ENCODE measurements at places on chromosomes 1 and 21.
A peak's percentile ranks its signal among the peaks of the same experiment; 100 is the strongest.

DNA sequence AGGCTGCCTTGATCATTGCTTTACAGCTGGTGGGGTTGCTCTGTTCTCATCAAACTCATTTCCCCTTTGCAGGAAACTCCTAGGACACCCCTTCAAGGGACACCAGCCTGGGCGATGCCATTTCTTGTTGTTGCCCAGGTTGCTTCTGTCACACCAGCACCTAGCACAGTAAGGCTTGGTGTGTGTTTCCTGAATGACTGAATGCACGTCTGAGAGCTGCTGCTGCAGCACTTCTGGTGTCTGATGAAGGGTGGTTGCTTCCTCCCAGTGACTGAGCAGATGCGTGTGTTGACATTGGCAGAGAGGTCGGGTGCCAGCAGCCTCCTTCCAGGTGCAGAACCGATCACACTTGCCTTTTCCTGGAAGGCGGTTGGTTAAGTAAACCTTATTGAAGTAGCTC, 477.4 kb downstream of the CAMTA1 start:
- no peak for DNase-seq

GRCh38 chr1:93847811-93848288, 31.2 kb downstream of the DNTTIP2 start:
- peak; percentile 71 for DNase-seq

- DNase-seq, result no peak
These were observed 876 bp downstream of the DENND2C start for GRCh38 chr1:114668784-114669561.

DNA sequence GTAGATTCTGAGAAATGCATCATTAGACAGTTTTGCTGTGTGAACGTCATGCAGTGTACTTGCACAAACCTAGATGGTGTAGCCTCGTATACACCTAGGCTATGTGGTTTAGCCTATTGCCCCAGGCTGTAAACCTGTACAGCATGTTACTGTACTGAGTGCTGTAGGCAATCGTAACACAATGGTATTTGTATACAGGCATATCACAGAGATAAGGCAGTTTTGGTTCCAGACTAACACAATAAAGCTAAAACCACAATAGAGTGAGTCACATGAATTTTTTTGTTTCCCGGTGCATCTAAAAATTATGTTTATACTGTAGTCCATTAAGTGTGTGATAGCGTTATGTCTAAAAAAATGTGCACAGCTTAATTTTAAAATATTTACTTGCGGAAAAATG, 6.9 kb downstream of the IL10RB start:
- no peak for DNase-seq

- no peak for DNase-seq
These were observed 104.8 kb downstream of the OMA1 start for GRCh38 chr1:58441699-58442098.

GRCh38 chr1:244647819-244648218, 5.1 kb upstream of the DESI2 start:
- DNase-seq, result no peak

DNA sequence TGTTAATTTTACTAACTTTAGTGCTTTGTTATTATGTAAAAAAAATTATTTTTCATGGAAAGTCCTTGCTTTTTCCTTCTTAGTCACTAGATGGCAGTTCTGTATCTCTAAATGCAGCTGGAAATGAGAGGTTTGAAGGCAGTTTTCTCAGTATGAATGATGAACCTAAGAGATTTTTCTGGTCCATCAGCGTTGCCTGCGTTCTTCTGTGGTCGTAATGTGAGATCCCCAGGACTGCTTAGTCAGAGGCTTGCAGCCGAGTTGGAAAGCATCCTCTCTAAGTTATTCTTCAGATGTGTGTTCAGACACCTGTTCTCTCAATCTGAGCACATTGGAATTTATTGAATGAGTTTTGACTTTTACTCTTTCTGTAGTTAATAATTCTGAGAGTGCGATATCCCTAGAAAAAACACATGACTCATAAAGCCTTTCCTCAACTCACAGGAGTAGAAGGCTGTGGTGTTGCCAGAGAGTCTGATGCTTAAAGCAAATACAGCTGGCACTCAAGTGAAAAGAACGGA, 99.3 kb downstream of the FMN2 start:
- DNase-seq, result peak; percentile 24

GRCh38 chr1:27045973-27046558, 33.4 kb upstream of the TENT5B start:
- peak; percentile 28 for DNase-seq

GRCh38 chr1:229088711-229089110, 182.2 kb upstream of the RAB4A start:
- no peak for DNase-seq

GRCh38 chr1:203174324-203174985, 1.2 kb downstream of the MYBPH start:
- DNase-seq, result no peak

GRCh38 chr1:205777994-205778393, 2.7 kb upstream of the RAB29 start:
- DNase-seq, result no peak

GRCh38 chr1:89536555-89537341, 12.1 kb downstream of the LRRC8B start:
- DNase-seq, result no peak

- DNase-seq, result no peak
These were observed 121.2 kb upstream of the SLC44A3 start for GRCh38 chr1:94698759-94699502.

- DNase-seq, result peak; percentile 26
These were observed 125.9 kb downstream of the RHOU start for GRCh38 chr1:228860911-228861831.

DNA sequence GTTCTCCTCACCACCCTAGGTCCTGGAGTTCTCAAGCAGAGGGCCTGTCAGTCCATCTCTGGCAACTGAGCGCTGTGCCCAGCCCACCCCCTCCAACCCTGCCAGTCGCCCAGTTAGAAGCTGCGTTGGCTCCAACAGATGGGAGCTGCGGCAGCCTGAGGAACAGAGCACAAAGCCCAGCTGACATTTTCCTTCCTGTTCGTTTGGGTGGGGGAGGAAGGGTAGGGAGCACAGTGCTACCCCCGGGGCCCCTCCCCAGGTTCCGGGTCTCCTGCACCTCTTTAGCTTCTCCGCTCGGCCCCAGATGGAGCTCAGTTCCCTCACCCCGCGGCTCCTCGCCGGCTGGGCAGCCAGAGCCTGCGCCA, 1.4 kb downstream of the LRRN2 start:
- DNase-seq, result no peak

- DNase-seq, result no peak
These were observed 85.7 kb downstream of the GRIK3 start for GRCh38 chr1:36948606-36949005.

- DNase-seq, result peak; percentile 85
These were observed 43.4 kb upstream of the RHOU start for GRCh38 chr1:228691926-228692325.

- DNase-seq, result no peak
These were observed 135.5 kb downstream of the ESRRG start for GRCh38 chr1:216587715-216588114.

DNA sequence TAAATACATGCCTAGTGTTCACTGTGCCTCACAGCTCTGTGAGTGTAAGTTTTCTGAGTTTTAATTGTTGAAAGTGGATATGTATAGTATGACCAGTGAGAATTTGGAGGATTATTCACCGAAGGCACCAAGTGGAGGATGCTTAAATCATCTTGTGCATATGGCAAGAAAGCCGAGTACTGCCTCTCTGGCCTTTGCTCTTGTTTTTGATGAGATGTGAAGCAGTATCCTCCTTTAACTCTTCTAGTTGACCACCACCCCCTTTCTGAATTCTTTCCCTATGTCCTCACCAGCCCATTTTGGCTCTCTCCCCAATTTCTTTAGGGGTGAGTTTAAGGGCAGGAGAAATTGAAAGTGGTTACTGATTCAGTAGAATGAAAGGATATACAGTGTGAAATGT, 130.4 kb downstream of the SYT2 start:
- DNase-seq, result no peak

DNA sequence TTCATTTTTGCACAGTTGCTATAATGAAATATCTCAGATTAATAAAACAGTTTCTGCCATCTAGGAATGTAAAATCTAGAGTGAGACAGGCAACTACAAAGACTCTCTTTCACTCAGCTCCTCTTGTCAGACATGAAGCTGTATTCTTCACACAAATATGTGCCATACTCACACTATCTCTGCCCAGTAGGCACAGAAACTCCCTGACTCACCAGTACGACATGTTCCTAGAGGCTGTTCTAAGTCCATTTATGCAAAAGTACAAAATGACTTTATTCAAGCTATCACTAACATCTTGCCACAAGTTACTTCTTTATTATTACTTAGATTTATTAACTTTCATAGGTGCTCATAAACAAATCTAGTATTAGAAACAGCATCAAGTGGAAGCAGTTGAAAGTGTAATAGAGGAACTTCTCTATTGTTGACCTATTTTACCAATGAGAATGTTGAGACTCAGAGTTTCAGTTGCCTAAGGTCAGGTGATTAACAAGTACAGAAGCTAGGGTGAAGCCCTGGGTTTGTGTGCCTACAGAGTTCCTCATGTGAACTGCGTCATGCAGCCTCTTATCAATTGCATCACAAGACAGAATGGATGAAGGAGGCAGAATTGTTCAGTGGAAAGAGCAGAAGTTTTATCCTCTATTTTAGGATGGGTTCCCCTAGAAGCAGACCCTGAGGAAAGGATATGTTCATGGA, 98.9 kb downstream of the RGS2 start:
- no peak for DNase-seq

DNA sequence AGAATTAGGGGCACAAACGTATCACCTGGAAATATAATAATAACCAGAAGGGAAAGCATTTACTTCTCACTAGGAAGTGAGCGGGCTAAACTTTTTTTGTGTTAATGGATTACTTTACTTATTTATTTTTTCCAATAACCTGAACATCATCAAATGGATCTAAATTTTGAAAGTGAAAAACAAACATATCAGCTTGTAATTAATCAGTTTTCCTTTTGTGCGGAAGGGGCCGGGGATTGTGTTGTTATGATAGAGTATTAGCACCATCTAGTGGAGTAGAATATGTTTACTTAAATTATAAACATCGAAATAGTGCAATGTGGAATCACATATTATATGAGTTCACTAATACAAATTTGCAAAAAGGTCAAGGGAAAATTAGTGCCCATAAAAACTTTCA, 9.0 kb downstream of the CFH start:
- DNase-seq, result peak; percentile 24

GRCh38 chr1:116139592-116140134, 28.5 kb downstream of the MAB21L3 start:
- no peak for DNase-seq

DNA sequence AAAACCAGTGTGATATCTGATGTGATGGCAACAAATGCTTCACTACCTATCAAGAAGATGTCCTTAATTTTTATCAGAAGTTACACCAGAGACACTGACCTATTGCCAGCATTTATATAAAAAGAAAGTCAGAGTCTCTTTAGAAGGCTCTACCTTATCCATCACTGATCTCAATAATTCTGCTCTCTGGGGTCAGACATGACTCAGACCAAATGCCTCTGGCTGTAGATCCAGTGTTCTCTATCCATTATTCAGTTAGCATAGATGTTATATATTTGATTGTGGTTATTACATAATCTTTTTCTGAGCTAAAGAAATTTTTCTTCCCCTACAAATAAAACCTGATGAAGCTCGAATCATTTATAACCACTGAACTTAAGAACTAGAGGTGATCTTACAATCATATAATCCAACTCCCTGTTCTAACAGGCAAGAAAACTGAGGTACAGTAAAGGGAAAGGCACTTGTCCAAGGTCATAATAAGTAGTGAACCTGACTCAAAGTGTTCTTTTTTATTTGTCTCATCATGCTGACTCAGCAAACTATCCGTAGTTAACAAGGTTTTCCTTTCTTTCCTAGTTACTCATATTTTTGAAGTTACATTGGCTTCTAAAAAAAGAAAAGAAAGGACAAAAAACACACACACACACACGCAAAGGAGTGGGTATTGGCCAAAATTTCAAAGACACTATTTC, 43.6 kb upstream of the ESRRG start:
- no peak for DNase-seq

- peak; percentile 65 for DNase-seq
These were observed 33.3 kb upstream of the FAM3B start for GRCh38 chr21:41283211-41283818.

DNA sequence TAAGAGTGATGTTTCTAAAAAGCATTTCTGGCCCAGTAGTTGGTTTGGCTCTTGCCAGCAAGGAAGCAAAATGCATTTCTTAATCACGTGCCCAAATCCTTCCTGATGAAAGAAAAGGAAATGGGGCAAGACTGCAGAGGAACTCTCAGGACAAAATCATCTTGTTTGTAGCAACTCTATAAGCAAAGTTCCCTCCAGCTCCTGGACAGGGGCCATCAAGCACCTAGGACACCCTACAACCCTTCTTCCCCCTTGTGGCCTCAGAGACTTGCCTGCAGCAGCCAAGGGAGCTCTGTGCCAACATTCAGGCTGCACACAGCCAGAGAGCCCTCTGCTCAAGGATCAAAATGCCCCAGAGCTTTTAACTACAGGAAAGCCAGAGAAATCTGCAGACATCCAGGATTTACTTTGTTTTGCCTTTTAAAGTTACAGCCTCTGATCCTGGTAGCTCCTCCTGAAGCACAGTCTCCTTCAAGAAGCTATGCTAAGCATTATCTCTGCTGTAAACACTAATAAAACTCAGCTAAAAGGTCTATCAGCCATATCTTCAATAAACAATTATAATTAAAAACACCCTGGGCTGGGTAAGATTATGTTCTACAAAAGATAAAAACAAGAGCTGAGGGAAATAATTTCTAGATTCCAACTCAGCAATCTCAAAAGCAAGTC, 105.0 kb downstream of the KIAA0319L start:
- DNase-seq, result peak; percentile 26

GRCh38 chr1:6502000-6502891, 10.8 kb upstream of the PLEKHG5 start:
- DNase-seq, result no peak

- DNase-seq, result no peak
These were observed 19.1 kb downstream of the SPOCD1 start for GRCh38 chr1:31796707-31797106.

DNA sequence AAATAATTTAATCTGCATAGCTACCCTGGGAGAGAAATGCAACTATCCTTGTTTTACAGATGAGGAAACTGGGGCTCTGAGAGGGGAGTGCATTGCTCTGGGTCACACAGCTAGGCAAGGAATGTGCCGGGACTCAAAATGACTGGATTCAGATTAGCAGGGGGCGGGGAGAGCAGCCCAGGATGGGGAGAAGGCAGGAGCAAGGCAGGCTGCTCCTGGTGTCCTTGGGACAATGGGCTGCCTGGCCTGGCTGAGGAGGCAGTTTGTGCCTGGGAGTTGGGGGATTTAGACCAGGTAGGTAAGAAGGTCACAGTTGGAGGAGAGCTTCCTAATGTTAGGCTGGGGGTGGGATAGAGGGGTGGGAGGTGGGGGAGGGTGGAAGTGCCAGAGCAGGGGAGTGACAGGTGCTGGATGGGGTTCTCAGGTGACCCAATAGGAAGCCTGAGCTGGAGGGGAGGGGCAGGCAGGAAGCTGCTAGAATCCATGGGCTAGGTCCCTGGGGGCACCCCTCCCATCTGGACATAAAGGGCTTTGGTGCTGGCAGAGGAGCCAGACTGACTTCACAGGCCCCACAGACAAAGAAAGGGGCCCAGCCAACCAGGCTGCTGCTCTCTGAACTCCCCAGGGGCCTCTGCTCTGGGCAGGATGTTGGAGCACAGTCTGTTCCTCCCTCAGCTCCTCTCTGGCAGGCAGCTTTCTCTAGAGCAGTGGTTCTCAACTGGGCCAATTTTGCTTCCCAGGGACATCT, 29.0 kb downstream of the TRIM62 start:
- peak; percentile 39 for DNase-seq

All from T47D (cell line).